ENCODE measurements at places on chromosomes 1 and 21.

DNA sequence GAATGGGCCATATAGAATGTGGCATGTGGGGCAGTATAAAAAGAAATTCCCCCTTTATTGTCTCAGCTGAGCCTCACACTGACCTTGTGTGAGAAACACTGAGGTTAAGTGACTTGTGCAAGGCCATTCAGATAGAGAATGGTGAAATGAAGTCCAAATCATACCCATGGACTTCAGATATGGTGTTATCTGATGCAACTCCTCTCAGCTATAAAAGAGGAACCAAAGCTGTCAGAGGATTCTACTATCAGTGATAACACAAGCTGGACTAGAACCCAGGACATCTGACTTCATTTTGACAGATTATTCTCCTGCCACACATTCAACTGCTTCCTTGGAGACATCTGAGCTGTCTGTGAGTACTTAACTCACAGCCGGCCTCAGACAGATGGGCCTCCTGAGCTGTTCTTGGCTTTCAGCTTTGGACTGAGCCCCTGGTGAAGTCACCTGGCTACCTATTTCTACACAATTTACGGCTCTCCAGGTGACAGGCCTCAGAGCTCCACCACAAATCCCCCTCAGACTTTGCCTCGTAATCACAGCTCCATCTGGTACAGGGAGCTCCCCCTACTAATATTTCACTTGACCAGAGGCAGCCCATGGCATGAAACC lies 104.6 kb downstream of the PLXNA2 start:
- DNase-seq: peak; percentile 62

DNA sequence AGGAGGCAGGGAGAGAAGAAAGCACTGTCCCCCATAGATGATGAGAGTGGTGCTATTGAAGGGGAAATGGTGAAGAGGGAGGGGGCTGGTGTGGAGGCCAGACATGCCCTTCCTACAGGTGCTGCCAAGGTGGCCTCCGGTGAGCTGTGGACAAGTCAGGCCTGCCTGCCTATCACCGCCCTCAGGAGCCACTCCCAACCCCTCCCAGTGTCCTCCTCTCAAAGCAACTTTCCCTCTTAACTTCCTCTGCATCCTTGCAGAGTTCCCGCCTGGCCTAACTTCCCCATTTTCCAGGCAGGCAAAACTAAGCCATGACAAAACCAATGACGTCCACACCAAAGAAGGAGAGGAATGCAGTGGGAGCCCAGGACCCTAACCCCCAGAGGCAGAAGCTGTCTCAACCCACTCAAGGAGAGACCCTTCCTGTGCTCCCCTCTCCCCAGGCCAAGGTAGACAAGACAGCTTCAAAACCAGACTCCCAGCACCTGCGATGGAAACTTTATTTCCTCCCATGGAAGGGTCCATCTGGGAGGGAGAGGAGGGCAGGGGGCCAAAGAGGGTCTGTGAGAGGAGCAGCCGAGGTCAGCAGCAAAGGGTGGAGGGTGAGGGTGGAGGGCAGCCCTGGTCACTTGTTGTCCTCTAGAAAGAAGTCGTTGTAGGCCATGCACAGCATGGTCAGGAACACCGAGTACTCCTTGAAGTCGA lies 1.0 kb upstream of the S100A6 start:
- no peak for DNase-seq

- peak; percentile 9 for DNase-seq
Measured at GRCh38 chr1:244761279-244761678, 74.2 kb upstream of the COX20 start.

- no peak for DNase-seq
Measured at GRCh38 chr1:185155600-185156287, 1.0 kb downstream of the TRMT1L start.

GRCh38 chr21:25995278-25995677 lies 175.3 kb downstream of the APP start:
- DNase-seq: no peak

GRCh38 chr1:180610556-180611015 lies 21.2 kb upstream of the XPR1 start:
- no peak for DNase-seq

GRCh38 chr21:28543975-28544374 lies 448.7 kb downstream of the LTN1 start:
- no peak for DNase-seq

- no peak for DNase-seq
Measured at GRCh38 chr1:17293681-17294425, 14.1 kb upstream of the PADI4 start.

GRCh38 chr21:33783187-33783979 lies 132.2 kb downstream of the ATP5PO start:
- no peak for DNase-seq

GRCh38 chr1:204051258-204051657 lies 21.7 kb upstream of the SOX13 start:
- DNase-seq: no peak

- DNase-seq: no peak
Measured at GRCh38 chr1:156461781-156462647, 38.6 kb downstream of the MEF2D start.
